IPS DF 6.9 (cell line): ENCODE measurements at places on chromosomes 3 and 15.

DNA sequence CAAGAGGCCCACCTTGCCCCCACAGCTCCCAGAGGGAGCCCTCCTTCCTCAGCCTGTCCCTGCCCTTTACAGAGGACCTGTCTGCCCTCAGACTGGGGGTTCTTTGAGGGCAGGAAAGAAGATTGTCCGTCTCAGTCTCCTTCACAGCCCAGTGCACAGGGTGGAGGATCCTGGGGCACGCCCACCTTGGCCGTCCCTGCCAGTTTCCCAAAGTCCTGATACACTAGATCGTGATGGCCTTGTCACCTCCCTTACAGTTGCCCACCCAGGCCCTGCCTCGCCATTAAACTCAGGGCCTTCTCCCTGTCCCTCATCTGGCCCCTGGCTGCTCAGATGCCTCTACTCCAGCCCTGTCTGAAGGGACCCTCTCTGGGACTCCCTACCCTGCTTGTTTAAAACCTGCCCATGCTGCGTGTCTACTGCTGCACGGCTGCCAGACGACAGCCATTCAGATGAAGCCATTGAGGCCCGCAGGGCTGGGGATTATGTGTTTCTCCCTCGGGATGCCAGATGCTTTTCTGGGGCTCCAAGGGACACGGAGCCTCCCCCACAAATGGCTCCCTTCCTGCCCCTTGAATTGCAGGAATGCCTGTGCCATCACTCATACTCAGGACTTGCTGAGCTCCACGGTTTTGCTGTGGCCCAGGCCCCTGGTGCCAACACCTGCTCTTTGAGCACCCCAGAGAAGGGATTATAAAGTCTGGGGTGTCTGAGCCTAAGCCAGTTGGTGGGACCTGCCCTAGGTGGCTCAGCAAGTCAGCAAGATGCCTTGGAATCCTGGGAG lies 27.8 kb downstream of the ACSBG1 start:
- DNase-seq, result no peak

DNA sequence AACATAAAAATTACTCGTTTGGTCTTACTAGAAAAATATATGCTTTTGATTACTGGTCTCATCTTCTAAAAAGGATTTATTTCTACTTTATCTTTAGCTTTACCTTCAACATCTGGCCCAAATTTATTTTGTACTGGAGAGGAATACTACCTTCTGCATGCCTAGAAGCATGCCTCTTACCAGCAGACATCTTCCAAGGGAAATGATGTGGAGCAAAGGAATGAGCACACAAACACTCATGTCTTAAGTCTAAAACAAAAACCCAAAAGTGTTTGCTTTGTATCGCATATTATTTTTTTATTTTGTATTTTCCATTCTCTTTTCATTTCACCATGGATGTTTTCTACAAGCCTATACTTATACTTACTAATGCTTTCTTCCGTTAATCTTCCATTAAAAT lies 304.6 kb upstream of the KCNMB2 start:
- no peak for DNase-seq

GRCh38 chr3:197292083-197292646 lies 6.2 kb downstream of the DLG1 start:
- DNase-seq, result no peak

DNA sequence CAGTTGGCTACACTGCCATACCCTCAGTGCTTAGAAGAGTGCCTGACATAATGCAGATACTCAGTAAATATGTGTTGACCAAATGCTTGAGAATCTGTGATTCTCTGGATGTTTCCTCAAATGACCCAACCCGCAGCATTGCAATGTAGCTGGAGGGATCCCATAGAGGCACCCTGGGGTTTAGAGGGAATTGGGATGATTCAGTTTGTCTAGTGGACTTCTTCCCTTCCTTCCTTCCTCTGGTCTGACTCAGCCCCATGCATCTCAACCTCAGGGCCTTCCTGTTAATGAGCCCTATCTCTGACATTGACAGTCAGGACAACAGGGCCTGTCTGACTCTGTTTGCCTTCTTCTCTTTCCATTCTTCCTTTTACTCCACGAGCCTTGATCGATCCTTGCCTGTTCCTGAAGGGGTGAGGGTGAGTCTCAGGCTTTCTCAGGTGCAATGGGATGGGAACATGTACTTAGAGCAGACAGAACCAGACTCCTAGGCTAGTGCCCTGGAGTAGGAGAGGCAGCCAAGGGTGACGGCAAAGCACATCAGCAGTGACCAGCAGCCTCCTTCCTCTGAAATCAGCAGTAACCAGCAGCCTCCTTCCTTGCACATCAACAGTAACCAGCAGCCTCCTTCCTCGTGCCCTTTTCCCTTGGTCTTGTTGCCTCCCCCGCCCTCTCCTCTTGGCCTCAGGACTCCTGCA lies 78.2 kb downstream of the DGKG start:
- DNase-seq, result no peak

DNA sequence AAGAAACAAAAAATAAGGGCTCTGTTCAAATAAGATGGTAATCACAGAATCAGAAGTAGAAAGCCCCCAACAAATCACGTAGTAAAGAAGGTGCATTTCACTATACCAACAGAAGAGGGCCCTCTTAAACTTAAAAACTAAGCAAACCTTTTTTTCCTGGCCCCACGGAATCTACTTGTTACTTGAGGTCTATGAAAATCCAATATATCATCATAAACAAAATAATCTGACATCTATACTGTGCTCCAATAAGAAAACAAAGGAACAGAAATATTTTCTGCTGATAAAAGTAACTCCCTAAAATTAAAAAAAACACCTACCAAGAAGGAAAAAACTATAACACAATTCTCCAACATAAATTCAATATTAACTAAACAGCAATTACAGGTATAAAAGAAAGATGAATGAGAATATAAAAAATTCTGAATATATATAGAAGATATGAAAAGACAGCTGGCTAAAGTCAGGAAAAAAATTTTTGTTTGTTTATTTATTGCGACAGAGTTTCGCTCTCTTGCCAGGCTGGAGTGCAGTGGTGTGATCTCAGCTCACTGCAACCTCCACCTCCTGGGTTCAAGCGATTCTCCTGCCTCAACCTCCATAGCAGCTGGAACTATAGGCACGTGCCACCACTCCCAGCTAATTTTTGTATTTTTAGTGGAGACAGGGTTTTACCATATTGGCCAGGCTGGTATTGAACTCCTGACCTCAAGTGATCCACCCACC lies 81.8 kb downstream of the CLASP2 start:
- DNase-seq, result no peak

- DNase-seq, result no peak
Measured at GRCh38 chr3:194134231-194134756, 1.7 kb upstream of the HES1 start.

DNA sequence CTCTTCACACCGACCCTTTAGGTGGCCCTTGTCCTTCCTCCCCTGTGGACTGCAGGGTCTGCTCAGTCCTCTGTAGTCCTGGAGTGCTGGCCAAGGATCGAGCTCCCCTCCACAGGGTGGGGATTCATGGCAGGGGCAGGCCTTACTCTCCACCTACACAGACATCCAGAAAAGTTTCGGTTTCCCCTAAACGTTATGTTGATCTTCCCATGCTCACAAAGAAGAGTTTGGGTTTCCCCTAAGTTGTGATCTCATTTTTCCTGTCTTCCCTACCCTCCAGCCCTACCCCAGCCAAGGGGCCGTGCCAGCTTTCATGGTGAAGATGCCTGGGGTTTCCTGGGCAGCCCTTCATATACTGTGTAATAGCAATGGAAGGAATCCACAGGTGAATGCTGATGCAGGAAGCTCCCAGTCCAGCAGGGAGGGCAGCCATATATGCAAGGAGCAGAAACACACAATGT lies 10.3 kb downstream of the STOML1 start:
- no peak for DNase-seq
